ENCODE measurements at places on chromosomes 1 and 21. TPM values are rescaled to one million over a fixed set of nuclear protein-coding genes. Genes with fewer than 3 reads are reported as not detected.
A peak's percentile ranks its signal among the peaks of the same experiment; 100 is the strongest.

GRCh38 chr21:42819861-42820615 lies 59.3 kb downstream of the WDR4 start:
- no peak for DNase-seq

GRCh38 chr1:167934426-167935215 lies 1.9 kb upstream of the DCAF6 start:
- no peak for DNase-seq

DNA sequence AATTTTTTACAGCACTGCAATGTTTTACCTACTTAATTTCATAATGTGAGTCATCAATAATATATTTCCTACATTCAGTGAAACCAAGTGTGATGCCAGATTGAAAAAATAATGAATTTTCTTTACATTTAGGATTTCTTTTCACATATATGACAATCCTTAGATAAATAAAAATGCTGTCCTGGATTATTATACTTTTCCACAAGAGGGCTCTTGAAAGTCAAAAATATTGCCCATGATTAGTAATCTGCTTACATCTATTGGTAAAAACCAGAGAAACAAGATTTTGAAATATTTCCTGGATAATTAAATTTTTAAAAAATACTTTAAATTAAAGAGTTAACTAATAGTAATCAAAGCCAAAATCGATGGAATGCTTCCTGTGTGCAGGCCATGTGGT lies 86.8 kb upstream of the PLPPR4 start:
- DNase-seq = no peak

DNA sequence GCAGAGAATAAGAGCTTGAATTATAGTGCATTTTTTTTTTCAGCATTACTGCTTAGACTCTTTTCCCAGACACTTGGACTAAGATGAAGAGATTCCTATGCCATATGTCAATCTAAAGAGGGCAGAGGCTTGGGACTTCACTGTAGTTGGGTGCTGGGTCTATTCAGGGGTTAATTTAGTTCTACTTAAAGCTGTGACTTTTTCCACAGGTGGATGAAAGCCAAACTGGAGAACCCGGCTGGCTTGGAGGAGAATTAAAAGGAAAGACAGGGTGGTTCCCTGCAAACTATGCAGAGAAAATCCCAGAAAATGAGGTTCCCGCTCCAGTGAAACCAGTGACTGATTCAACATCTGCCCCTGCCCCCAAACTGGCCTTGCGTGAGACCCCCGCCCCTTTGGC lies 104.8 kb downstream of the ATP5PO start:
- DNase-seq = no peak

- DNase-seq = no peak
Observed at GRCh38 chr1:181359012-181359411, 124.3 kb upstream of the CACNA1E start.

GRCh38 chr1:112263453-112263852 lies 132.6 kb upstream of the CTTNBP2NL start:
- DNase-seq = no peak

DNA sequence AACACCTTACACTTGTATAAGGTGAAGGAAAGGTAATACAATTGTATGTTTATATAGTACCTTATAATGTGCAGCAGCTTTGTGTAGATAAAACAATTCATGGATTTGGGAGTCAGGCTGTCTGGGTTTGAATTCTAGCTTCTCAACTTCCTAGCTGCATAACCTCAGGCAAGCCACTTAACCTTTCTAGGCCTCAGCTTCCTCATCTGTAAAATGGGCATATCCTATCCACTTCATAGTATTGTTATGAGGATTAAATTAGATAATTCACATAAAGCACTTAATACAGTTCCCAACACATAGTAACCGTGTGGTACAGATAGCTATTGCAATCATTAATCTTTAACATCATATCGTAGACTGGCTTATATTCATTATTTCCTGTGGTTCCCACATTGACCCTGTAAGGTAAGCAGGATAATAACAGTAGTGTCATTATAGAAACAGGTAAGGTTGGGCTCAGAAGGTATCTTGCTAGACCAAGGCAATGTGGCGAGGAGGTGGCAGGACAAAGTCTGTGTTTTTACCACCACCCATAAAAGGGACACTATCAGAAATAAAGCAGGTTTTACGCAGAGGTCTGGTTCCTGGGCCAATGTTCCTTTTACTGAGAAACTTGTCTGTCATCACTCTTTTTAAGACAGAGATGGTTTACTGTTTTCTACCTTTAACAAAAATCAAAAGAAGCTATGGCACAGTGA lies 334.1 kb downstream of the RRAGC start:
- no peak for DNase-seq

DNA sequence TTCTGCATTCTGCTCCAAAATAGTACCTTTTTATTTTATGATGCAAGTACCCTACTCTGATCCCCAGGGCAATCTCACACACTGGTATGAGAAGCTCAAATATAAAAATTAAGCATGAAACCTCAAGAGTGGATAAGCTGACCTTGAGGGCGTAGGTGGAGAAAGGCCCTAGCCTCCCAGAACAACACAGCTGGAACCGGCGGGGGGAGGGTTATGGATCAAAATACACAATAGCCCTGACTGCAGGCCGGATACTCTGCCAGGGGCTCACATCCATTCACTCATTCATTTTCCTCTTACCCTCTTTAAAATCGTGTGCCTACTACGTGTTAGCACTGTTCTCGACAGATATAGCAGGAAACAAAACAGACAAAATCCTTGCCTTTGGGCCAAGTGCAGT lies 32.8 kb upstream of the ECE1 start:
- no peak for DNase-seq

DNA sequence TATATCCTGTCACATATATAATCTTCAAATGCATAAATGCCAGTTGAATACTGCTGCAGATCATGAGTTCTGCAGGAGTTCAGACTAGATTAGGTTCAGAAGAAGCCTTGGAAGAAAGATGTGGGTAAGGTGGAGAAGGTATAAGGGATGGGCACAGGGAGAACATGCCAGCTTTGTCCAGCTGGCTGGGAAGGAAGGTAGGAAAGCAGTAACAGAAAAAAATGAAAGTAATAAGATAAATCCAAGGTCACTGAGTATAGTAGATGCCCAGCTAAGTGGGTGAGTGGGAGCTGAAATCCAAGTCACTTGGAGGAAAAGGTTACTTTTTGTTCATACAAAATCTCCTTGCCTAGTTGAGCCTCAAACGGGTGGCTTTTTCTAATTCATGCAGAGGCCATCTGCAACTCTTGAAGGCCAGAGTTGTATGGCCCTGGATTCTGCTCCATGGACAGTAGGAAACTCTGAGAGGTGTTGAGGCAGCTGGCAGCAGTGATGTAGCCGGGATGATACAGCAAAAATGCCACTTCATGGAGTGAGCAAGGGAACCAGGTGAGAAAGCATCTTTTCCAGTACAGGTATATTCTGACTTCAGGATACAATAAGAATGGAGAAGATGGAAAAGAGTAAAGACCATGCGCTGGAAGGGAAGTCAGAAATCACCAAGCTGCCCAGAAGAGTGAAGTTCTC lies 3.4 kb downstream of the RCSD1 start:
- DNase-seq = no peak

DNA sequence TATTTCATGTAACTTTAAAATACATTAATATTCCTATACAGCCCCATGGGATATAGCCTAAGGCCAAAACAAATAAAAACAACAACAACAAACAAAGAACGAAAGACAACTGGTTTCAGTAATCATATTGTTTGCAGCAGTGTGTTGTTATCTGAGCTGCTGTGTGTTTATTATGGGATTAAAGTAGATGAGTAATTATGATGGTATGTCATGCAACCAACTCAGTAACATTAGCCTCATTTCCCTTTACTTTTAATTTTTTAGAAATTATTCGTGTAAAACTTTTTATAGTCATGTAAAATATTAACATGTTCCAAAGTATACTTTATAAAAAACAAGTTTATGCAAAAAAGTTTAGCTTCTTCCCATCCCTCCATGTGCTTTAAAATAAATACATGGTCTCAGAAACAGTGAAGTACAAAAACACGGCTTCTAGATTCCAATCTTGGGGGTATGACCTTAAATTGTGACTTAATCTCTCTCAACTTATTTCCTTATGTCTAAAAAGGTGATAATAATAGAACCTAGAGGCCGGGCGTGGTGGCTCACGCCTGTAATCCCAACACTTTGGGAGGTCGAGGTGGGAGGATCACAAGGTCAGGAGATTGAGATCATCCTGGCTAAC lies 176.1 kb downstream of the SLC45A1 start:
- DNase-seq = no peak

- DNase-seq = no peak
Observed at GRCh38 chr1:177413982-177414596, 243.3 kb downstream of the BRINP2 start.

- no peak for DNase-seq
Observed at GRCh38 chr21:42097860-42098454, 26.8 kb downstream of the UMODL1 start.

DNA sequence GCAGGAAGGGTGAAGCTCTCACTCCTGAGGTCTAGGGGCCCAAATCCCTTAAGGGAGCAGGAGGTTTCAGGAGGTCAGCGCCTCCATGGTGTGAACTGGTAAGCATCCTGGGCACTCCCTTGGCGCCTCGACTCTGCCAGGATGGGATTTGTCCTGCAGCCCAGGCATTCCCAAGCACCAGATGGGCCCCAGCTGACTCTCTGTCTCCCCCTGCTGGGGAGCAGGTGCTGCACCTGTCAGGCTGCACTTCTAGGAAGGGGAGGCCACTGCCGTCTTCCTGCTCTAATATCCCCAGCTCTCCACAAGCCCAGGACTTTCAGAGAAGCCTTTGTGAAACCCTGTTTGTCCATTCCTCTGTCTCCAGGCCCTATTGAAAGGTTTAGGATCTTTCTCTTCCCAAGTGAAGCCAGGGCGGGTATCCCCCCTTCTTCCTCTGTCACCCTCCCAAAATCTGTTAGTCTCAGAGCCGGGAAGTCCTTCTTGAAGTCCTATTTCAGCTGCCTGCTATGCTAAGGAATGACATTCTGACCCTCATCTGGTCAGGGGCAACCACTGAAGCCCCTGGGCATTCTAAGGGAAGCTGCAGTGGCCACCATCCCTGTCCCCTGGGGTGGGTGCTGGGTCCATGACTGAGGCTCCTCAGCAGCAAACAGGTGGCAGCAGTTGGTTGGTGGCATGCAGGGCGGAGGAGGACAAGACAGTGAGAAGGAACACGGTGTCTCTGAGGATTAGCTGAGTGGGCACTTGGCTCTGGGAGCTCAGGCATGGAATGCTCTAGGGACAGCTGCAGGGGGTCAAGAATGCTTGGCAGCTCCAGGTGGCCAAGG lies 3.2 kb downstream of the MYBPH start:
- DNase-seq = peak; percentile 5

DNA sequence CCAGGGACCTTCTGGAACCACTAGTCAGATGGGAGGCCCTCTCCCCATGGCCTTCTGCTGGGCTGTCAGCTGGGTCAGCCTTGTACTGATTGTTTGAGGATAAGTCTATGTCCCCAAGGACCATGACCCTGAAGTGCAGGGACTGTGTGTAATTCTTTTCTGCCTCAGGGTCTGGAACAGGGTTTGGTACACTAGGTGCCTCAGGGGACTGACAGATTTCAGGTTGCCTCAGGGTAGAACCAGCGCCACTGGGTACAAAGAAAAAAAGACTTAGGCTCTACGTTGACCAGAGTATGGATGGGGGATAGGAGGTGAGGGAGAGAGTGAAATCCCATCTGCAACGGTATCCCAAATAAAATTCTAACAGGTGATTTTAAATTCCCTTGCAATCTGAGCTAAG lies 3.0 kb downstream of the KDF1 start:
- no peak for DNase-seq

DNA sequence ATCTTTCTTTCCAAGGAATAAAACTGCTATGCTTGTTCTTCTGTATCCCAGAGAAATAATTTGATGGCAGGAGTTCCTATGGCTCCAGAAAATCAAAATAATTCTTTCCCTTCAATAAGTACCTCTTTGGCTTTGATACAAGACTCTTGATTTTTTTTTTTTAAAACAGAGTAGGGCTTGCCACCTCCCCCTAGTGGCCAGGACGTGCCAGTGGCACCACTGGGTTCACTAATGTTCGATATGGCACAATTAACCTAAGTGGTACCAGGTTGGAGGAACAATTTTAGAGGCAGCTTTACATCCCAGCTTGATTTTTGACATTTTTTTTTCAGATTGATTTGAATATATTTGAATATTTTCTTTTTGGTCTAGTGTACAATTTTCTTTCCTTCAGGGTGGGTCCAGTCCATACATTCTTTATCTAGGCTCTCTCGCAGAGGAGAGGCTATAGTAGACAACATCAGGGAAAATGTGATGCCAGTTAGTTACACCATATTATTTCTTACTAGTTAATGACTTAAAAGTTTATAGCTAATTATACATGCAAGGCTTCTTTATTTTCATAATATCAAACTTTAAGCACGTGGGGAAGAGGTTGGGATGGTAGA lies 330.9 kb downstream of the S1PR1 start:
- DNase-seq = peak; percentile 54

DNA sequence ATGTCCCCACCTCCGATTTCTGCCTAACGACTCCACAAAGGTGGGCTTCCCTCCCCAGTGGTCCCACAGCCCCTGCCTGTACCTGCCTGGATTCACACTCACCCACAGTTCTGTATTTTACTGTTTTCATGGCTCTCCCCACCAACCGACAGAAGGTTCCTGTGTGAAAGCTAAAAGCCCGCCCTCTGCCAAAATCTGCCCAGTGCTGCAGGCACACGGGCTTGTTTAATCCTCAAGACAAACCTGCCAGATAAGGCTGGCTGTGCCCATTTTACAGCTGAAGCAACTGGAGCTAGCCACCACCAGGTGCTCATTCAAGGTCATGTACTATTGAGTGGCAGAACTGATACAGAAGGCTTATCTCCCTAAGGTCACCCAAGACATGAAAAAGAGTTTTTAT lies 114.5 kb downstream of the HIVEP3 start:
- DNase-seq = peak; percentile 30

- no peak for DNase-seq
Observed at GRCh38 chr21:42349420-42350317, 1.1 kb downstream of the TFF2 start.

- DNase-seq = no peak
Observed at GRCh38 chr1:90716552-90717355, at the start of gene BARHL2. BARHL2 (minus strand) TSS chr1:90717302; CDS start chr1:90717195, 107 bp downstream.

GRCh38 chr1:26645734-26646133 lies 50.1 kb upstream of the ARID1A start:
- DNase-seq = no peak

The FCN3 gene
- total RNA-seq = not detected

The ACTL8 gene
- total RNA-seq = not detected

The C1orf185 gene
- total RNA-seq = not detected

The VASH2 gene
- total RNA-seq = 0.18 TPM

The PRAMEF4 gene
- total RNA-seq = not detected

The SLC26A9 gene
- not detected for total RNA-seq

The GABRD gene
- total RNA-seq = not detected

The LMOD1 gene
- not detected for total RNA-seq

The LCE2C gene
- not detected for total RNA-seq

The FCRL5 gene
- total RNA-seq = not detected

The KIRREL1 gene
- total RNA-seq = not detected

The S100A7A gene
- not detected for total RNA-seq

The IL20 gene
- not detected for total RNA-seq

The RUNX3 gene
- total RNA-seq = 241 TPM
